ENCODE measurements at places on chromosomes 7 and 10.
A peak's percentile ranks its signal among the peaks of the same experiment; 100 is the strongest.

DNA sequence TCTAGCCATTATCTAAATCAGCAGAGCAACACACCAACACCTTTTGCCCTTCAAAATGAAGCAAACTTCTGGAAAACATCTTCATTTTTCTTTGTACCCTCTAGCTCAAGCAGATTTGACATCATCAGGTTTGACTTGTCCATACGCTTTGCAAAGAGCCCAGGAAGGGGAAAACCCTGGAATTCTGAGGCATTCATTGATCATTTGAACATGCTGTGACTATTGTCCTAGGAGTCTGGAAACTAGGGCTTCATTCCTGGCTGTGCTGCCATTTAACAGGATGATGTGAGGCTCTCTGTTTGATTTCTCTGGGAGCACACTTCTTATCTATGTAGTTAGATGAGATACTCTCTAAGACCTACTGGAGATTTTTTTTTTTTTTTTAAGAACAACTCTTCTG lies 23.5 kb downstream of the GATA3 start:
- no peak for DNase-seq

DNA sequence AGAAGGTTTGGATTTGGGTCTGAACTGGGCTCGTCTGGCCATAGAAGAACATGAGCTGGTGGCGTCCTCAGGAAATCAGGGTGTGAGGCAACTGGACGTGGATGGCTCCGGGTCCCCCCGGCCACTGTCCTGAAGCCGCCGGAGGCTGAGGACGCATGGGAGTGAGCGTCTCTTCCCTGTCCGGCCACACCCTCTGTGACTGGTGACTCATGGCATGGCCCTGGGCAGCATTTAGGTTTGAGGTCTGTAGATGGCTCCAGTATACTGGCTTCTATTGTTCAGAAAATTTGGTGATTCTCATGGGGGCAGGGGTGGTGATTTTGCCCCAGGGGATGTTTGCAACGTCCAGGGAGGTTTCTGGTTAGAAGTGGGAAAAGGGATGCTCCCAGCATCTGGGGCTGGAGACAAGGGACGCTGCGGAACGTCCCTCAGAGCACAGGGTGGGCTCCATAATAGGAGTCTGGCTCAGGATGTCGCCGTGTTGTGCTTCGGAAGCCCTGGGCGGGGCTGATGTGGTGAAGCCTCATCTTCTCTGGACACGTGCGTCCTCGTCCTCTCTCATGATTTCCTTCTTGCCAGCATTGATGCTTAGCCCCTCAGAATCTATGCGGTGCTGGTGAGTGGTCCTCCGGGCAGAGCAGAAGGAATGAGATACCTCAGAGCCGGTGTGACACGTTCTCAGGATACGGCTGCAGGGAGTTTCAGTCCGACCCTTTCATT lies 49.9 kb downstream of the PITRM1 start:
- no peak for DNase-seq

DNA sequence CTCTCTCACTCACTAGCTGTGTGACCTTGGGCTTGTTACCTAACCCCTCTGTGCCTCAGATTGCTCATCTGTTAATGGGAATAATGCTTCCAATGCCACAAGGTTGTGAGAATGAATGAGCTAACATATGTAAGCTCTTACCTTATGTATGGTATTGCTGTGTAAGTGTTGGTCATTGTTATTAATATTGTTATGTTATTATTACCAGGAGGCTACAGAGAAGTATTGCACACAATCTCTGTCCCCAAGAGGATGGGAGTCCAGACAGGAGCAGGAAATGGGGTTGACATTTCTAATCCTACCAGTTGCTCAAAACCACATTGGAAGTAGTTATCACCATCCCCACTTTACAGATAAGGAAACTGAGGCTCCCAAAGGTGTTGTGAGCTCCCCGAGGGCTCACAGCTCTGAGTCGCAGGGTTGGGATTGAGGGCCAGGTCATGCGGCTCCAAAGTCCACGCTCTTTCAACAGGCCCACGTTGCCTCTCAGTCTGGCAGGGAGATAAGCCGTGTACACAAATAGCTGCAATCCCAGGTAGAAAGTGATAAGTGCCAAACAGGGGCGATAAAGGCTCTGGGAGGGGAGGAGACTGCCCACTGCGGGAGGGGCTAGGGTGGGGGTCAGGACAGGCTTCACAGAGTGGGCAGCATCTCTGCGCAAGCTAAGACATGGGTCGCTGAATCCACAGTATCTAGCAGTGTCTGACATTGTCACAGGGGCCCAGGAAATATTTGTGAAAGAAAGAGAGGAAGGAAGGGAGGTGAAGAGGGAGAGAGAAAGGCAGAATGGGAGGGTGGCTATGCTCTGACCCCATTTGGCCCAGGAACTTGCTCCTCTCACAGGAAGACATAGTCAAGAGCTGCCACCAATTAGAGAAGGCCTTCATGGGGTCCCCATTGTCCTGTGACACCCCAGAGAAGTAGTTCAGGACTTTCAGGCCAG lies 9.6 kb upstream of the ZMIZ1 start:
- DNase-seq: no peak

DNA sequence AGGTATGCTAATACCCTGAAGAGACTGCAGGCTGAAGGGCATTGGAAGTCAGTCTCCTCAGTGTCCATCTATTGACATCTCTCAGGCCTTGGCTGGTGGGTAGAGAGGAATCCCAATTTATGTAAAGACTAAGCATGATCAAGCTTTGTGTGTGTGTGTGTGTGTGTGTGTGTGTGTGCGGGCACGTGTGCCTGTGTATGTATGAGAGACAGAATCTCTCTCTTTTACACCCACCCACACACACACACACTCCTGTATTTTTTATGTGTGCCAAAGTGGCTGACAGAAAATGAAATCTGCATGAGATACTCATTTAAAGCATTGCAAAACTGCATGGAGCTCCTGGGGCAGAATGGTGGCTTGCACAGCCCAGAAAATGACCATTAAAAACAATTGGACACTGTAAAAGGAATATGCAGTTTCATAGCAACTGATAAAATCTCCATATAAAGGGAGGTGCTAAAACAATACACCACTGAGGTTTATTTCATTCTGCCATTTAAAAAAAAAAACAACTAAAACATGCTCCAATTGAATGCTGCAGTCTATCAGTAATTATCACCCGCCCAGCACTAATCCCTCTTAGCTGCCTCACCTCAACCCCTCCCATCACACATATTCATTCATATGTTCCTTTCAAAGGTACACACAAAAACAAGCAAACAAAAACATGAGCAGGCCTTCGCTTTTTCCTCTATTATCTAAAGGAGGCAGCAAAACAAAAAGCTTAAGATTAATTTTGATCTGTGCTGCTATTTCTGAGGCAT lies 385.0 kb downstream of the KCNMA1 start:
- no peak for DNase-seq

DNA sequence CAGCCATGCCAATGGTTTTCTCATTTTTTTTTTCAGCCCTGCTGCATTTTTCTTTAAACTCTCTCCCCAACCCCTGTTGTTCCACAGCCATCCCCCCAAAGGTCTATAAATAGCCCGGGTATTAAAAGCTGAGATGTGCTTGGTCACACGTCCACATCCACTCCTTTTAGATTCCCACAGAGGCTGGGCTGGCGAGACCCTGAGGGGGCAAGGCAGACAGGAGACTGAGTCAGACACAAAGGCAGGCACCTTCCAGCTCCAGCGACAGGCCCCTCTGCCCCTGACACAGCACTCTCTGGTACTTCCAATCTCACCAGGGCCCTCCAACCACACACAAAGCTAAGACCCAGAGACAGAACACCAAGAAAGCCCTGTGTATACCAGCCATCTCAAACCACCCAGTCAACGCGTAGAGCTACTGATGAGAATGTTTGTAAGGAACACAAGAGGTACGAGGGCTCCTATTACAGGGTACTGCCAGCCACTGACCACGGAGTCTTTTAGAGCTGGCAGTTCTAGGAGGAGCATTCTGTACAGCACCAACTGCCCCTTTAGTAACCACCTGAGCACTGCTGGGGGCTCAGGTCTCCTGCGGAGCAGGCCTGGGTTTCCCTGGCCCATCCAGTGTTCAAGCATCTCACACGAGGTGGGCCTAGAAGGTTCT lies 64.2 kb upstream of the DDC start:
- DNase-seq: no peak

DNA sequence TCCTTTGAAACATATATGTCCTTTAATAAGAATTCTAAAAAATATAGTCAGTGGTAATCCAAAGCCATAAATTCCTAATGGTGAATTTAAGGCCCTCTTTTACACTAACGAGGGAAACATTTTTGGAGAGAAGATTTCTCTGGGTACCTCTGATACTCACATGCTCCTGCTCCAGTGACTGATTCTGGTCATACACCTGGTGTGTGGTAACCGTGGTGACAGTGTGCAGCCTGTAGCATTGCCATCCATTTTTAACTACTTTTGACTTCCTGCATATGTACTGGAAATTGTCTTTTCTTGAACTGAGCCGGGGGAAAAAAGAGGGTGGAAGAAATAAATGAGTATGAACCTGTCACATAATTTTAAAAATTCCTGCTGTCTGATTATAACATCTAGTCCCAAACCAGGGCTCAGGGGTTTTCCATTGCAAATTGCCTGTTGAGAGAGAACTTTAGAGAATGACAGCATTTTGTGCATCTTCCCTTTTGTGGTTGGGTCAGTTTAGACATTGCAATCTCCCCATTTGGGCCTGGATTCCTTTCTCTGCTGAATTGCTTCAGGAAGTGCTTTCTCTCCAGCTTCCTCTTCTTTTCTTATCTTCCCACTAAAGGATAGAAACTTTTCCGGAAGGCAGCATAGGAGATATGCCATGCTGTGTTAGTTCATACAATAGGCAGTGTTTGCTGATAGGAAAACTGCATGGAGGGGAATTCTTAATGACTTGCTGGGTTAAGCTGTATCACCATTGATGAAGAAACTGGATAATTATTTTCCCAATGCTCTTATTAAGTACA lies 125.5 kb downstream of the GRM3 start:
- DNase-seq: no peak

DNA sequence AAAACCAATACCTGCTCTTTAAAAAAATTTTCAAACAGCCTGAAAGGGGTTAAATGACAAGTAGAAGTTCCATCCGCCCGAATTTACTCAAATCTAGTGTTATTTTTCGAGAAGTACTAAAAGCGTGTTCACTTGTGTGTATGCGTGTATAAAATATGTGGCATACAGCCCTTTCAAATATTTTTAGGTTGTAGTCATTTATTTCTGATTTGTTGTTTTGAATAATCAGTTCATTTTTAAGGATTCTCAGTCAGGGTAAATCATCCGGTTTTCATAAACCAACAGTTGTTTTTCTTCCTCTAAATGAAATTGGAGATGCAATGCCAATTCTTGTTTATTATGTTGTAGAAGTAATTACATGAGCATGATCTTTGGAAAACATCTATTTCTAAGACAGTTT lies 6.9 kb upstream of the SUN1 start:
- DNase-seq: no peak

GRCh38 chr10:1048349-1048731 lies 579 bp downstream of the IDI1 start:
- DNase-seq: peak; percentile 77

- no peak for DNase-seq
Observed at GRCh38 chr7:3174515-3175284, 126.4 kb upstream of the SDK1 start.

- DNase-seq: no peak
Observed at GRCh38 chr7:150973571-150974451, 4.3 kb downstream of the KCNH2 start.

DNA sequence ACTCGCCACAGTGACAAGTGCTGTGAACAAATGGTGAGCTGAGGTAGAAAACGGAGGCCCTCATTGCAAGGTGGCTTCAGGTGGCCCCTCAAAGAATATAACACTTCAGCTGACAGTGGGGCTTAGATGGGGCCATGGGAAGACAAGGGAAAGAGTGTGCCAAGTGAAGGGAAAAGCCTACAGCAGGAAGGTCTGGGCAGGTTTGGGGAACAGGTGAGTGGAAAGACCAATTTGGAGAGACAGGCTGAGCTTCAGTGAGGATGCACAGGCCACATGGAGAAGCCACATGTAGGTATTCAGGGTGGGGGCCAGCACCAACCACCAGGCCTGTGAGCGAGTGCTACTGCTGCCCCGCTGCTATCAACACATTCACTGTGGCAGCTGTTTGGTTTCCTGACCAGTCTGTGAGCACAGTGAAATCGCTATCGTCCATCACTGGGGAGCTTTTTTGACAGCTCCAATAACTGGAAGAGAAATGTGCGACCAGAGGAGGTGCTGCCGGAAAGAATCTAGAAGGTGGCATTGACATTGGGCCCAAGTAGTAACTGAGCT lies 3.4 kb downstream of the POLD2 start:
- no peak for DNase-seq

DNA sequence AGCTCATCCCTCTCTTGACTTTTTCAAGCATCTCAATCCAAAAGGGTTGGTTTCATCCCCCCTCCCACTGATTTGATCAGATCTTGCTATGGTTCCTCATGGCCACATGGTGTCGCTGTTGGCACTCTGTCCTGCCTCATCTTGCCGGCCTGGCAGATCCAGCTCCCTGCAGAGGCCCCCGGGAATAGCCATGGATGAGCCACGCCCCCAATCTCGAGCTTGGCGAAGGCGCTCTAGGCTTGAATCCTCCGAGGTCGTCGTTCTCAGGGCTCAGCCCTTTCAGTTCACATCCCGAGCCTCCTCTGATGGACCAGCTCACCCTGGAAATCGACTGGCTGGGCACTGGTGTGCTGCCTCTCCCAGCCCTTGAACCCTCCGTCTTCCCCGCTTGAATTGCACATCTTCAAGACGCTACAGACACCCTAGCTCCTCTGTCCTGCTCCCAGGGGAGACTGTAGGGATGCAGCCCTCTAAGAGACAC lies 628.7 kb downstream of the TYW1 start:
- peak; percentile 64 for DNase-seq

DNA sequence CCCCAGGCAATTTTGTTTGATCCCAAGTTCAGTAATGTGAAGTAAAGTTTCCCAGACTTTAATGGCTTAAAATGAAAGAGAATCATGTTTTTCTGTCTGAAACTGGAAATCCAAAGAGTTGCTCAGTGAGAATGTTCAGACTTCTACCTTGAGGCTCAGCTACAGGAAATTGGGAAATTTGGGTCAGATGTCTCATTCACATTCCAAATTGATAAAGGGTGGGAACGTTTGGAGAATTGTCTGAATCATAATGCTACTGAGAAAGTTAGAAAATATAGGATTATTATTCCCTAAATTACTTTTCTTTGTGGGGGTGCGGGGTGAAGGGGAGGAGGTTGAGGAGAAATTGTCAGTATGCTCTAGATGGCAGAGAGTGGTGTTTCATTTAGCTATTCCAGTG lies 773.9 kb downstream of the LRMDA start:
- DNase-seq: no peak
